Hepatic stellate cell (primary cell): ENCODE measurements at places on chromosomes 16 and 17.

DNA sequence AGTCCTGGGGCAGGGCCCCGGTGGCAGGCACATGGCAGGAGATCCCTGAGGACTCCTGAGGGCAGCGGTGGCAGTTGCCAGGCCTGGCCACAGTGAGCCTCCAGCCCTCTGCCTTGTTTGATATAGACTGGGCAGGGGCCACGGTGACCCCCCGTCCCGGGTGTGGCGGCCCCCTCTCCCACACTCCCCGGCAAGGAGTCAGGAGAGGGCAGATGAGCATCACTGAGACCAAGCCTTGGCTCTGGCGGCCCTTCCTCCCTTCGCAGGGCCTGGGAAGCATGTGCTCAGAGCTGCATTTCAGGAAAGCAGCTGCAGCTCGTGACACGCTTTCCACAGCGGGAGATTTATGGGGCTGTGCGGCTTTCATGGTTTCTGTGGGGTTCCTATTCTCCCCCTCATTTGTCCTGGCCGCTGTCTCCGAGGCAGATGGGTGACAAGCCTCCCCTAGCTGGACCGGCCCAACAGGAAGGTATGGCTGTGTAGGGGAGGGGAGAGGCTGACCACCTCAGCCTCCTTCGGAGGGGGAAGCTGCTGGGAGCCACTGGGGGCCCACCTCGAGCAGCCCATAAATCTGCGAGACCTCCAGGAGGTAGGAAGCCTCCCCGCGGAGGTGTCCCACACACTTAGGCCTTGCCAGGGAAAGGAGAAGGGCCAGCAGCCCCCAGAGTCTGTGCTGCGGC is 211.4 kb downstream of the NTN1 start:
- no peak for DNase-seq

DNA sequence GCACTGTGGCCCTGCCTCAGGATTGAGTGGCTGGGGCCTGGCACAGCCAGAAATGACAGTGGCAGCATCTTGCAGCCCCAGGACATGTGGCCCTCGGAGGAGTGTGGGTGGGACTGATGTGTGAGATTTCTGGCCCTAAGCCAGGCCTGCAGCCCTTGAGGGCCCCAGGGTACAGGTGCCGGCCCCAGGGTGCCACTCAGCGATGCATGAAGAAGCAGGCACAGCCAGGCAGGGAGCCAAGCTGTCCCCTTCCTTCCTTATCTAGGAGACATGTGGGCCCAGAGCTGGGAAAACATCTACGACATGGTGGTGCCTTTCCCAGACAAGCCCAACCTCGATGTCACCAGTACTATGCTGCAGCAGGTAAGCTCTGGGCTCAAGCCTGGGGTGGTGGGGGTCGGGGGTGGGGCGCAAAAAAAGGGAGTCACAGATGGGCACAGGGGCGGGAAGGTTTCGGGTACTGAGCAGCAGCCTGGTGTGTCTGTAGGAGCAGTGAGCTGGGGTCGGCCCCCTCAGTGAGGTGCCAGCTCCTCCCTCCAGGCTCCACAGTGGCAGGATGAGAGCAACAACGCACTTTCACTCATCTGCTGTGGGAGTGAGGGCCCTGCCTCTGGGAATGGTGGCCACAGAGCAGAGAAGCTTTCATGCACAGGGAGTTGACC is 4.1 kb downstream of the ACE start:
- DNase-seq = no peak

GRCh38 chr17:49935526-49936210 is 33.3 kb upstream of the DLX4 start:
- DNase-seq = no peak

GRCh38 chr16:60681043-60681442 is 1355.2 kb downstream of the CDH8 start:
- DNase-seq = no peak

- no peak for DNase-seq
Observed at GRCh38 chr16:54050459-54051210, 236.0 kb downstream of the IRX3 start.

- peak; percentile 53 for DNase-seq
Observed at GRCh38 chr16:82700541-82701235, 73.9 kb downstream of the CDH13 start.

GRCh38 chr17:49911719-49912118 is 57.3 kb upstream of the DLX4 start:
- no peak for DNase-seq

GRCh38 chr16:60636117-60636516 is 1400.1 kb downstream of the CDH8 start:
- DNase-seq = no peak

GRCh38 chr16:19094542-19095365 is 19.0 kb upstream of the ITPRIPL2 start:
- no peak for DNase-seq

- DNase-seq = no peak
Observed at GRCh38 chr17:82008941-82009405, 13.7 kb downstream of the CENPX start.

DNA sequence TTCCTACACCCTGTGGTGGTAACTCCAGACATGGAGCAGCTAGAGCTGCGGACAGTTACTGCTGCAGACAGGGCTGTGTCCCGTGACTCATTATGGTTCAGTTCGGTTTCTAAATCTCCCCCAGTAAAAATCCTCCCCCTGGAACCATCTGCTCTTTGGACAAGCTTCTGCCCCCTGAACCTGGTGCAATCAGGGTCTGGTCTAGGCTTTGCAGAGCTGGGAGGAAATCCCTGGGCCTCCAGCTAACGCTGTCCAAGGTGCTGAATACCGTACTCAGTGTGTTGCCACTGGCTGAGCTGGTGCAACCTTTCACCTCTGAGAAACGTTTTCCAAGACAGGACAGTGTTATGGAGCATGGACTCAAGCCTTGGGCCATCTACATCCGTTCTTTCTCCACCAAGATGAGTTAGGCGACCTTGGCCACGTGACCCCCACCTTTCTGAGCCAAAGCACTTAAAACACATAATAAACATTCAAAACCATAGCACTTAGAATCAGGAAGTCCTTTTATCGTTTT is 142.0 kb downstream of the CPPED1 start:
- DNase-seq = no peak

DNA sequence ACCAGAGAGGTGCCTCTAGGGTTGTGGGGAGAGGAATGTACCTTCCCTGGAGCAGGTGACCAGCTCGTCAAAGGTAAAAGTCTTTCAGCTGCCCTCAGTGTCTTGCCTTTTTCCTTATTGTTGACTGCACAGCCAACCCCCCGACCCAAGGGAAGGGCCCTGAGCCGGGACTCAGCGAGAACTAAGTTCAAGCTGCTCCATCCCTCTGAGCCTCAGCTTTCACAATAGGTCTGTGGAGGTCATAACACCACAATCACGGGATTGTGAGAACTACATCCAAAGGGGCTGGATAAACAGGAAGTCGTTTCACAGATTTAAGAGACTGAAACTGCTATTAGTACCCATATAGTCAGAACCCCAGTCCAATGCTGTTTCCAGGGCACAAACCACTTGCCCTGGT is 2.6 kb upstream of the KRT36 start:
- DNase-seq = no peak

DNA sequence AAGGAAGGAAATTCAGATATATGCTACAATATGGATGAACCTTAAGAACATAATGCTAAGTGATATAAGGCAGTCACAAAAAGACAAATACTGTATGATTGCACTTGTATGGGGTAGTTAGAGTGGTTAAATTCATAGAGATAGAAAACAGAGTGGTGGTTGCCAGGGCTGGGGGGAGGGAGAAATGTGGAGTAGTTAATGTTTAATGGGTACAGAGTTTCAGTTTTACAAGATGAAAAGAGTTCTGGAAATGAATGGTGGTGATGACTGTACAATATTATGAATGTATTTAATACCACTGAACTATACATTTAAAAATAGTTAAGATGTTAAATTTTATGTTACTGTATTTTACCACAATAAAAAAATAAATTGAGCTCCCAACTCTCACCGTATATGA is 157.9 kb downstream of the TOX3 start:
- DNase-seq = no peak

GRCh38 chr17:42116705-42117396 is 4.3 kb downstream of the KAT2A start:
- DNase-seq = peak; percentile 83

- DNase-seq = no peak
Observed at GRCh38 chr16:4676831-4677230, 16.5 kb upstream of the NUDT16L1 start.

DNA sequence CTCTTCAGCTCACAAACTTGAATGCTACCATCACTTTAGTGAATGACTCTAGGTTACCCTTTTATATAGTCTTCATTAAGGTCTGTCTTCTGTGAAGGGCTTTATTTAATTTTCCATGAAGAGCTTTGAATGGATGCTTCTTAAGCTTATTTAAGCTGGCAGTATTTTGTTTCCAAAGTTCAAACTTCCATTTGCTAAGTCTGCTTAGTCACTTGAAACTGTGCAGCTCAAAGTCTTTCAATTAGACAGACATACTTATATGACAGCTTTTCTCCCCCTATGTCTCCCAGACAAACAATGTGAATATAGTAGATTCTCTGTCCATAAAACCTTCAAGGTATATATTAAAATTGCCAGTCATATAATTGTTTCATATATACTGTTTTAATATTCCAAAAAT is 23.5 kb downstream of the TXNDC11 start:
- DNase-seq = no peak

GRCh38 chr17:78345791-78346494 is 13.9 kb downstream of the SOCS3 start:
- no peak for DNase-seq
